GF-D8 (cell line): ENCODE measurements at places on chromosomes 6 and 20.

- DNase-seq: no peak
Observed at GRCh38 chr20:63690003-63690897, 6.2 kb upstream of the TNFRSF6B start.

DNA sequence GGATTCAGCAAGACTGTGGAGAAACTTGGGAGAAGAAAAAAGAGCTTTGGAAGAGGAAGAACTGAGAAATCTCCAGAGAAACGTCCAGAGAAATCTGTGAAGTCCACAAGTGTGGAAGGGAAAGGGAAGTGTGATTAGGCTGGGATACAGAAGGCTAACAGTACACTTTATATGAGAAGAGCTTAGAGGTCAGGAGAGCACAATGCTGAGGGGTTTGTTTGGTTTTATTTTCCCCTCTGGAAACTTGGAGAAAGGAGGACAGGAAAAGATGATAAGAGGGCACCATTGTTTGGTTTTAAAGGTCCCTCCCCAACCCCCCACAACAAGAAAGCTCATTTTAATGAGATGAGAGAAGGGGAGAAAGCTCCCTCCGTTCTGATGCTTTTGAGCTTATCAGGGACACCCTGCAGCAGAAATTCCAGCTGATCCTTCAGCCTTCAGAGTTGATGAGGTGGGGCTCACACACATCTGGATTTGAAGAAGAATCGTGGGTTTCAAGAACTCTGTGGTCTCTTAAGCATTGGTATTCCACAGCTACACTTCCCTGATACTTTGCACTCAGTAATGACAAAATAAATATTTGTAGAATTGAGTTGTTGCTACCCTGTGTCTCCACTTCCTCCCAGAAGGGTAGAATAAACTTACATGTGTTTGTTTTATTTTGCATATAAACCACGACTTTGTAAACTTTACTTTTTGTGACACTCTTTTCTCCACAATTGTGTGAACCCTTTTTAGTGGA is 1.9 kb downstream of the NT5E start:
- DNase-seq: no peak

DNA sequence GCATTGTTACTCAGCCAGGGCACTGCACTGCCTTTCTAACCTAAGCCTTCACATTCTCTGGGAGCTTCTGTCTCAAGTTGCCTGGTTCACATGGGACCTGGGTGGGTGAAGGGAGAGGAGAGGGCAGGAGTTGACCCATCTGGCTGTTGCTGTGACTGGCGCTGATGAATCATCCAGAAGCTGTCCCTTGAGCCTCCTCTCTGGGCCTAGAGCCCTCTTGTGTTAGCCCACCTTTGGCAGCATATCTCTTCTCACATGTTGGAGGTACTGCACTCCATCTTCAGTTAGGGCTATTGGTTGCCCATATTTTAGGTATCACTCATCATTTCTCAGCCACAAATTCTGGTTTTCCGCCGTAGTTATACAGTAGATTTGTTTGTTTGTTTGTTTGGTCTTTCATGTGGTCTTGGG is 19.8 kb downstream of the XRN2 start:
- DNase-seq: no peak

- DNase-seq: no peak
Observed at GRCh38 chr20:13817342-13817741, 32.5 kb downstream of the NDUFAF5 start.

- DNase-seq: no peak
Observed at GRCh38 chr6:14743144-14743473, 502.8 kb upstream of the JARID2 start.
